NCI-H526 treated with DMSO at 0.1 percent for 48 hours (cell line): ENCODE measurements at places on chromosomes 7 and 10.

GRCh38 chr10:90470966-90471365 lies 386.9 kb downstream of the HTR7 start:
- DNase-seq, result no peak

DNA sequence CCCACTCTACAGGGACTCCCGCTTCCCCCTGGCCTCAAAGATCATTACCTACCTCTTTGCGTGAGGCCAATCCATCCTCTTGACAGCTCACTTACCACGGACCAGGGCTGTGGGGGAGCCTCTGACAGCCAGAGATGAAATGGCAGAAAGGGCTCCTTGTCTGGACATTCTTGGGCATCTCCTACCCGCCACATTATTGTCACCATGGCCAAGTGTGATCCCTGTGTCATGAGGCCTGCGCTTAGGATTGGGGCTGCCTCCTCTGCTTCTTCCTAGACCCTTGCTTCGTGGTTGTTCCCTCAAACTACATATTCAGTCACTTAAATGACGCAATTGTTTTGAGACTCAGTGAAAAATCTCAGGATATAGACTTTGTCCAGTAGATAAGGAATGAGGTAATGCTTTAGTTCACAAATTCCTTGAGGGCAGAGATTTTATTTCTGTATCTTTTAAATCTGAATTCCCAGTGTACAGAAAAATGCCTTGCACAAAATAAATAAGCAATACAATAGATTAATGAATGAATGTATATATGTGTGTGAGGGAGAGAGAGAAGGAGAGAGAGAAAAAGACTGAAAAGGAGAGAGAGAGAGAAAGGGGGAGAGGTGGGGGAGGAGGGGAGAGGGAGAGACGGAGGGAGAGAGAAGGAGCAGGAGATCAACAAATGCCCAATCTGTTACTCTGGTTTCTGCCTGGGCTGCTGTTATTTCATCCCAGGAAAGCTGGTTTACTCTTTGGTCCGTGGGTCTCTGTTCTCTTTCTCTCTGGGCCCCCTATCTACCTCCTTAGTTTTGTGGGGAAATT lies 159.0 kb downstream of the PLXNA4 start:
- no peak for DNase-seq

DNA sequence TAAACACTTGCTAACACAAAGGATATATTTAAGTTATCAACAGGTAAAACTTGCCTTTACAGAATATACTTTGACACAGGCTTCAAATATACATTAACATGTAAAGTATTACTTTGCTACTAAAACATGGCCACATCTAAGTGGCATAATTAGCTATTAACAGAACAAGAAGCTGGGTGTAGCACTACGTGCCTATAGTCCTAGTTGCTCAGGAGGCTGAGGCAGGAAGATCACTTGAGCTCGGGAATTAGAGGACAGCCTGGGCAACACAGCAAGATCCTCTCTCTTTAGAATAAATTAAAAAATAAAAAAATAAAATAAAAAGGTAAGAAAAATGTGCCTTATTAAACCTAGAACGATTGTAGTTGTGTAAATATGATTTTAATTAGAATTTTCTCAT lies 106.6 kb downstream of the CNOT4 start:
- DNase-seq, result no peak

- DNase-seq, result no peak
Observed at GRCh38 chr7:100154651-100155491, 3.7 kb downstream of the TRAPPC14 start.

- no peak for DNase-seq
Observed at GRCh38 chr10:28951484-28951883, 274.2 kb downstream of the BAMBI start.
